ENCODE measurements at places on chromosomes 4 and X.

DNA sequence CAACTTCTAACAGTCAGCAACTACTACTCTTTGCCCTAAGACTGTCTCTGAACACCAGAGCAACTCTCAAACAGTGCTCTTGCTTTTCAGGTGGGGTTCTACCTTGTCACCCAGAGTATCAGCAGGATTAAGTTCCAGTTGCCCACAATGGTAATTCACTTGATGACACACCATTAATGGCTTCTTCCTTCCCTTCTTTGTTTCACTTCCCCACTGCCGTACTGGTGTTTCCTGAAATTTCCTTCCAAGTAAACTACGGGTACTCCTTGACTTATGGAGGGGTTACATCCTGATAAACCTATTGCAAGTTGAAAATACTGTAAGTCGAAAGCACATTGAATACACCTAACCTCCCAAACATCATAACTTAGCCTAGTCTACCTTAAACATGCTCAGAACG is 36.6 kb upstream of the PDK3 start:
- no peak for DNase-seq

DNA sequence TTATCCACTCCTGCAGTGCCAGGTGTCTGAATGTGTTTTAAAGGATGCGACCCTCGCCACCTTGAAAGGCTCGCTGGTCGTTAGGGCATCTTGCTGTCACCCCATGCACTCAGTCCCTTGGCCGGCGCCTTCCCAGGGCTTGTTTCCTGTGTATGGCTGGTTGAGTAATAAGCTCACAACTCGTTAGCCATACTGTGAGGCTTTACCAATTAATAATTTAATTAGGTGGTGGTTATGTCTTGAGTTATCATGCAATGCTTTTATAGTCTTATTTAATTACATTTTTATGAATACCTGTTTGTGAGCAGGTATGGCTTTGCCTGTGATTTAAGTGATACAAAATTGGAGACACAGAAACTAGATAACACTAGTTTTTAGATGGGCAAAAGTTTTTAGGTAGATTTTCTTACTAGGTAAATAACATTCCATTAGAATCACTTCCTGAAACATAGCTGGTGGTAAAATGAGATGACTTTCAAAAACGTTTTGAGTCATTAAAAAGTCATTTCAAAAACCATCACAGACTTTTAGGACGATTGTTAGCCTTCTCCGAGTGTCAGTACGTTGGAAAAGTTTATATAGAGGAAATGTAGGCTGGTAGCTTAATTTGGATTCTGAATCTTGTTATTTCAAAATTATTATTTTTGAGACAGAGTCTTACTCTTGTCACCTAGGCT is 18.2 kb downstream of the PTTG2 start:
- DNase-seq: no peak

DNA sequence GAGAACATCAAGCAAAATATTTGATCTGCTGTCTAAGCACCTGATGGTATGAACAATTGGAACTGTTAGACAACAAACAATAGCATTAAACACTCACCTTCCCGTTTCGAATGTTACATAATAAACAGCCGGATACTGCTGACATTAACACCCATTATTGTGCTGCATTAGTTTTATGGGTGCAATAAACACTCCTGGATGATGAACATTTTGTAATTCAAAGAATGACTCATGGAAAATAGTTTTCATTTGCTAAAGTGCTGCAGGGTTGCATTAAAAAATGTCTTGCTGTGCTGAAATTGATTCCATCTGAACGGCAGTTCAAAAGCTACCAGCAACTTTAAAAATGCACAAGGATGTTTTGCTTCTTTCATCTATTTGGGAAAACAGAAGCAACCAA is 100.8 kb upstream of the SORBS2 start:
- DNase-seq: no peak

DNA sequence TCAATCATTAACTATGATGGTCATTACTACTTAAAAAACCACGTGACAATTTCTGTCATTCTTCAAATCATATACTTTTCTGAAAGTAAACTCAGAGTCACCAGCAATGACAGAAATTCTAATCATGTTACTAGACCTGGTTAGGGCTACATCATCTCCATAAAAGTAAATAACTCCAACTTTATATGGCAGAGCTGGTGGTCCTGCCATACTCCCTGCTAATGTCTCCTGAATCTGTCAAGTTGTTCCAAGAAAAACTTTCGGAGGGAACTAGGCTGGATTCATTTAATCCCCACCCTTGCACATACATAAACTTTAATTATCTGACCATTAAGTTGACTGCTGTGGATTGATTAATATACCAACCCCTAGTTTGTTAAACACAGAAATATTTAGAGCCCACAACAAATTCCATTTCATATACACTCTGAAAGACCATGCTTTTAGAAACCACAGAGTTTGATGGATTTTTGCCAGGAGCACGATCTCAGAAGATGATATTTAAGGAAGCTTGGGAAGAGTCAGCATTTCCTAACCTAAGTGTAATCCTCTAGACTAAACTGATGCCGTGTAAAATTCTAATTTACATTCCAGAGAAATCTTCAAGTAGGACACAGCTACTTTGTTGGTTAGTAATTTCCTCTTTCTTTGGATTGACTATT is 577.0 kb downstream of the FAT4 start:
- DNase-seq: no peak

- DNase-seq: no peak
Observed at GRCh38 chr4:20395160-20395773, 143.6 kb downstream of the SLIT2 start.

- DNase-seq: no peak
Observed at GRCh38 chr4:183422962-183423631, 21.3 kb upstream of the CDKN2AIP start.

Measured in T-helper 22 cell (primary cell).